ENCODE measurements at places on chromosomes 4 and X. TPM values are rescaled to one million over a fixed set of nuclear protein-coding genes. Genes with fewer than 3 reads are reported as not detected.

DNA sequence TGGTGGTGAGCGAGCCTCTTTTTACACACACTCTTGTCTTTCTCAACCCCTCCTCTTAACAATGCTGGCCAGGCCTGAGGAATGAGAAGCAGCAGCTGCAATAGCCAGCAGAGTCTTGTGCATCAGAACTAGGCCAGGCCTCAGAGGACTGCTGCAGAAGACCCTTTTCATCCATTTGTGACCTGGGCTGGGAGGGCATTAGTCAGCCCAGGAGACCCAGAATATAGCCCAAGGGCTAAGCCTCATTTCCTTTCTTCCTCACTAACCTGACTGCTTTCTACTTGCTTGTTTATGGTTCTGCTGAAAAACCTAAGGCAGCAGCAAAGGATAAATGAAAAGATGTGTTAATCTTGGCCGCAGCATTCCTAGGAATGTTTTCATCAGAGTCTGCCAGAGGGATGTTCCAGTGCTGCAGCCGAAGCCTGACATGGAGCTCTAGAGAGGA lies 254.7 kb upstream of the AR start:
- no peak for DNase-seq

DNA sequence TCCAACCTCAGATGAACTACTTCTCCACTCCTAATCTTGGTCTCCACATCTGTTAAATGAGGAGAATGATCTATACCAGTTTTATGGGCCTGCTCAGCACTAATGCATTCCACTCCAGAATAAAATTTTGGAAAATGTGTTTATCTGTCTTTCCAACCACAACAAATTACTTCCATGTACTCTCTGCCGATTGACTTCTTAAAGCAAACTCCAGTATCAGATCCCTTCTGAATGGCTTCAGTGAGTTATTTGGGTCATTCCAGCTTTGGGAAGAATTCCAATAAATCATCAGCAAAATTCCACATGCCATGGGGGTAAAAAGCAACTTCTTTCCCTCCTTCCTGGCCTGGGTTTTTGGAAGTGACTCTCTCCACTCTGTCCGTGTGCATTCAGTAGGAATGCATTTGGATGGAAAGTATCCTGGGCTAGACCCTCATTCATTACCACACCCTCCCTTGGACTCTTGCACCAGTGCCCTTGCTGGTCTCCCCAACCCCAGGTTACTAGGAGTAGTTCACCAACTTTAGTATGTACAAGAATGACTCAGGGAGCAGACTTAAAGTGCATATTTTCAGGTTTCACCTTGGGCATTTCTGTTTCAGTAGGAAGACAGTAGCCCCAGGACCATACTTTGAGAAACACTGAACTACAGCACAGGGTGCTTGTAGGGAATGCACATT lies 15.4 kb upstream of the ADH6 start:
- no peak for DNase-seq

GRCh38 chr4:102598086-102598761 lies 97.1 kb downstream of the NFKB1 start:
- no peak for DNase-seq

Gene IL13RA1
- 47.9 TPM for total RNA-seq

GRCh38 chrX:45859407-45859806 lies 658.7 kb upstream of the DIPK2B start:
- DNase-seq, result no peak

DNA sequence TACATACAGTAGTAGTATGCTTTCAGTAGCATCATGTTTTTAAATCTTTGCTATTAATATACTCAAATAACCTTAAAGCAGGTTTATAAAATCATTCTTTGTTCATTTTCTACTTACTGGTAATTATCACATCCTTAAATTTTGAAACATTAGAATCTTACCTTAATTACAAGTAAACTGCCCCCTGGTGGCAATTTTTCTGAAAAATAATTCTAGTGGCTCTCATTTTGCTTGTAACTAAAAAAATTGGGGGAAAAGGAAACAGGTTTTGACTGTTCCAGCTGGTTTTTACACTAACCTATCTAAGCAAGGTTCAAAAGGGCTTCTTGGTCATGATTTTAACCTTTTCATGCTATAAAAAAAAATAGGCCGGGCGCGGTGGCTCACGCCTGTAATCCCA lies 18.5 kb upstream of the DCAF4L1 start:
- DNase-seq, result no peak

Gene TECRL
- not detected for total RNA-seq

Gene PLS3
- 457 TPM for total RNA-seq

GRCh38 chrX:11770320-11770719 lies 12.3 kb downstream of the MSL3 start:
- no peak for DNase-seq

- no peak for DNase-seq
Measured at GRCh38 chr4:152073351-152074087, 312.7 kb upstream of the GATB start.

Gene NKAP
- total RNA-seq, result 3.7 TPM

DNA sequence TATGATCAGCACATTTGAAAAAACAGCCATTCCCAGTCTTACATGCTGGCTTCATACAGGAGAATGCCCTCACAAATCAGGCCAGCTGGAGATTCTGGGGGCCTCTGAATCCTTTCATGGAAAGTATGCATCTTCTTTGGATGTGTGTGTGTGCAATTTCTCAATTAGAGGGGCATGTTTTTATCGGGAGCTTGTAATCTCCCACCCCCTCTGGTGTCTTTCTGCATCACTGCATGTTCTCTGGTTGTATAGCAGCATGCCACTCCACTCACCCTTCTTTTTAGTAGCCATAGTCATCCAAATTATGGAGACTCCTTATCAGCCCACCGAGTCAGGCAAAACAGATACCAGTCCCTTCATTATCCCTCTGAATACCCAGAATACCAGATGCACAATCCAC lies 282.2 kb upstream of the SLIT2 start:
- no peak for DNase-seq

- no peak for DNase-seq
Measured at GRCh38 chr4:70948665-70949260, 44.7 kb upstream of the DCK start.

GRCh38 chrX:16436348-16437188 lies 213.4 kb upstream of the S100G start:
- DNase-seq, result peak; percentile 24

DNA sequence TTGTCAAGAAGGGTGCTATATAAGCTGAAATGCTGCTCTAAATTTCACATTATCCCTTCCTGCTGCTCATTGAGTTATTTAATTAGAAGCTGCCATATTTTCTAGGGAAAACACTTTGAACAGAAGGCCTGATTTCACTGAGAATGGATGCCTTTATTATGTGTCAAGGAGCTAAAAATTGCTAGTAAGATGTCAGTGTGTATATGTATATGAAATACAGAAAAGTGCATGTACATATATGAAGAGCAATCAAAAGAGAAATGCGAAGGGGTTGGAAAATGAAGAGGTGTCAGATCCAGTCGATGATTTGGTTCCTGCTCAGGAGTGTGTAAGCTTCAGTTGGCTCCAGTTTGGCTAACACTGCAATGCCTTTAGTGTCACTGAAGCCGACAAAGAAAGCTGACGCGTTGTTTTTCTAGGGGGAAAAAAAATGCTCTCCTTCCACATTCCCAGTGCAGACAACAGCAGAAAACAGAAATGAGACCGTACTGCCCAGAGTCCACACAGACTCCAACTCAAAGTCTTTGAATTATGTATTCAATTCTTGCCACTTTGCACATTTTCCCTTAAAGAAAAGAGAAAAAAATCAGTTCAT lies 154.2 kb downstream of the NHS start:
- DNase-seq, result no peak

Gene RRH
- 0.07 TPM for total RNA-seq

GRCh38 chr4:88591787-88592599 lies at the start of gene HERC3:
TSS of gene HERC3 (plus strand) at chr4:88592480. CDS start at chr4:88605824, 13,344 bp downstream.
- peak; percentile 57 for DNase-seq

DNA sequence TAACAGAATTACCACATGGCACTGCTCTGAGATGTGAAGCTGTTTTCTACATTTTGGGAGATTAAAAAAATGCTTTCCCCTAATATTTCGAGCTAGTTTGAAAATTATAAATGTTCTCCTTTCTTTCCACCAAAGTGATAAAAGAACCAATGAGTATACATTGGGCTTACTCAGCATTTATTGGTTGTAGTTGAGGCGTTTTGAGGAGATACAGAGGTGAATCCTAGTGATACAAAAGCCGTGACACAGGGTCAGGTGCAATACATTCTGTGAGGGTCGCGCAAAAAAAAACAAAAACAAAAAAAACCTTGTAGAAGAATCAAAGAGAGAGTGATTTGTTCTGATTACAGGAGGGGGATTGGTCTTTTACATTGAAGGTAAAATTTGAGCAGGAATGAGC lies 32.4 kb upstream of the CYP4V2 start:
- DNase-seq, result no peak

GRCh38 chrX:11967986-11968869 lies 170.0 kb upstream of the FRMPD4 start:
- no peak for DNase-seq

DNA sequence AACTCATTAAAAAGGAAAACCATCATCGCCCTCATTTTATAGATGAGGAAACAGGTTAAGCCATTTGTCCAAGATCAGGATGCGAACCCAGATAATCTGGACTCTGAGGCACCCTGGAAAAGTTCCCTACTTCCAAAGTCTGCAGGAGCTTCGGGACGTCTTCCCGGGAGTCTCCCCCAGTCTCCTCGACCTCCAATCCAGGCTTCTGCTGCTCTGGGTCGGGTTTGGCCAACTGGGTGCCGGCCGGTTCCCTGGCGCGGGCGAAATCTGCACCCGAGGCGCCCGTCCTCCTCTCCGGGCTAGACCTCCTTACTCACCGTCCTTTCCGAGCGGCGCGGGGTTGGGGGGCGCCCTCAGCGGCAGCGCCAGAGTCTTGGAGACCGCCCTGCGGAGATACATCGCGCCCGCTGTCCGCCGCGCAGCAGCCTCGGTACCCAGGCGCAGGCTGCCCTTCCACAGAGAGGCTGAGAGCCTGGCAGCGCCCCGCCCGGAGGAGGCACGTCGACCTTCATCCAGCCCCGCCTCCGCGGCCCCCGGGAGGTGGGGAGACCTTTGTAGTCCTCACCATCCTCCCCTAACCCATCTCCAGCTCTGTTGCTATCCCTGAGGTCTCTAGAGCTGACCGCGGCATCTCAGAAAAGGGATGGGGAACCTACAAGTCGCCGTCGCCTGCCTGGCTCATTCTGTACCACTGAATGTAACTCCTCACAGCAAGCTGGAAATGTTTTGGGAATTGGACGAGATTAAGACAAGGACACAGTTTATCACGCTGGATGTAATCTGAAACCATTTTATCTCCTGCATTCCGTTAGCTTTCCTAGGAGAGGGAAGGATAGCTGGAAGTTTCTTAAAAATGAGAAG lies at the start of gene MGARP:
Gene MGARP (minus strand): TSS at position 466 of the 861 bp plus-strand sequence. CDS start 67 bp downstream, at position 399.
- DNase-seq, result no peak

Gene MGARP
- total RNA-seq, result 57.2 TPM

- DNase-seq, result no peak
Measured at GRCh38 chr4:22637306-22637705, 55.4 kb upstream of the GBA3 start.

Gene DCHS2
- 0.07 TPM for total RNA-seq

Gene RFC1
- total RNA-seq, result 48.9 TPM

- DNase-seq, result no peak
Measured at GRCh38 chr4:97252615-97253154, 890.6 kb downstream of the STPG2 start.

- DNase-seq, result no peak
Measured at GRCh38 chr4:122747883-122748282, 15.4 kb downstream of the BBS12 start.

Gene F9
- total RNA-seq, result not detected

GRCh38 chr4:112933790-112934189 lies 115.7 kb upstream of the ANK2 start:
- DNase-seq, result no peak

DNA sequence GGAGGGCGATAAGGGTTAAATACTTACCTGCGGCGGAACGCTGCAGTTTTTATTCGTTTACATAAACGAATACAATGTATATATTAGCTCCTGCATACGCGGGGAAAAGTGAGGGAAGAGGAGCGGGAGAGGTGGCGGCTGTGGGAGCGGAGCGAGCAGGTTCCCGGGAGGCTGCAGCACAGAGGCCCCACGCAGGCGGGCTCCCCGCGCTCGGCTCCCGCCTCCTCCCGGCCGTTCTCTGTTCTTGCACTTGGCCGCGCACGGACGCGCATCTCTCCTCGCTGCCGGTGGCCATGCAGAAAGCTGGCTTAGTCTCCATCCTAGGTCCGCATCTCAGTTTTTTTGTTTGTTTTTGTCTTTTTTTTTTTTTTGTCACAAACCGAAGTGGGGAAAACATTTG lies 340.4 kb upstream of the FAT1 start:
- DNase-seq, result no peak

DNA sequence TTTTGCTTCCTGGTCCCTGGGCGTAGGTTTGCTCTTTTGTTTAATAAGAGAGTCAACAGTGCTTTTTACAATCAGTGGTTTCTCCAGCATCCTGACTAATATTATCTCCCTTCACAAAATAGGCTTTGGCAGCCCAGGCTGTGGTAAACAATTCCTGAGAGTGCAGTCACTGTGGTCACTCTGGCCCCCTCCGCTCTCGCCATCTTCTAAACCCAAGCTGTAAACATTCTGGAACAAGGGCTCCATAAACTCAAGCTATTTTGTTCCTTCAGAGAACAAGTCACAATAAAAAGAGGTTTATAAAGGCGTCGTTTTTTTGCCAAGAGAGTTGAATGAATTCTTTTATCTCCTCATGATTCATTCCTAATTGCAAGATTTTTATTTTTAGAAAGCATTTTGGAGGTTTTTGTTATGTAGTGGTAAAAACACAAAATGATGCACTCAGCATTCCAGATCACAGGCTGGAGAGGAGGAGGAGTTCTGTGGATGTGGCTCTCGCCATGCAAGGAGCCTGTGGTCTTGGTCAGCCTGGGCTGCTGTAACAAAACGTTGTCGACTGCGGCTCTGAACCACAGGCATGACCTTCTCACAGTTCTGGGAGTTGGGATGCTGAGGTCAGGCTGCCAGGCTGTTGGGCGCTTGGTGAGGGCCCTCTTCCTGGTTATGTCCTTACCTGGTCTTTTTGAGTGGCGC lies 486.4 kb upstream of the FAT1 start:
- DNase-seq, result no peak

DNA sequence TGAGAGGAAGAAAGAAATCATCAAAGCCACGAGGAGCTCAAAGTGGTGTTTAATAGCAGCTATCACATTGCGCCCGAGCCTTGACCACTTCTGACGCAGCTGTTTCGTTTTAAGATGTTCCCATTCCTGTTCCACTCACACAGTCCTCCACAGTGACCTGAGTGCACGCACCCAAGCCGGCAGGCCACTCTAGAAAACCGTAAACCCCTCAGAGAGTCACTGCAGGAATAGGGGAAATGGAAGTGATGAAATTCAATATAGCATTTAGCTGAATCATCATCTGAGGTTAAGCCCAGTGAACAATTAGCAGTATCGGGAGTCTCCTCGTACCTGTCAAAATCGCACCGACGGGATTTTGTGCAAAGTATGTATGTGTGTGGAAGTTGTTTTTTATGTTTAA lies 17.9 kb upstream of the HAND2 start:
- no peak for DNase-seq

Gene NPY2R
- total RNA-seq, result not detected

- no peak for DNase-seq
Measured at GRCh38 chr4:112516471-112517066, 589 bp upstream of the NEUROG2 start.

Gene HERC3
- total RNA-seq, result 17.4 TPM

- no peak for DNase-seq
Measured at GRCh38 chr4:180150818-180151217, 2092.4 kb upstream of the TENM3 start.

GRCh38 chr4:95209927-95210326 lies 338.8 kb downstream of the UNC5C start:
- DNase-seq, result no peak
